Progenitor cell of endocrine pancreas (in vitro differentiated cells): ENCODE measurements at places on chromosomes 5 and 9.

DNA sequence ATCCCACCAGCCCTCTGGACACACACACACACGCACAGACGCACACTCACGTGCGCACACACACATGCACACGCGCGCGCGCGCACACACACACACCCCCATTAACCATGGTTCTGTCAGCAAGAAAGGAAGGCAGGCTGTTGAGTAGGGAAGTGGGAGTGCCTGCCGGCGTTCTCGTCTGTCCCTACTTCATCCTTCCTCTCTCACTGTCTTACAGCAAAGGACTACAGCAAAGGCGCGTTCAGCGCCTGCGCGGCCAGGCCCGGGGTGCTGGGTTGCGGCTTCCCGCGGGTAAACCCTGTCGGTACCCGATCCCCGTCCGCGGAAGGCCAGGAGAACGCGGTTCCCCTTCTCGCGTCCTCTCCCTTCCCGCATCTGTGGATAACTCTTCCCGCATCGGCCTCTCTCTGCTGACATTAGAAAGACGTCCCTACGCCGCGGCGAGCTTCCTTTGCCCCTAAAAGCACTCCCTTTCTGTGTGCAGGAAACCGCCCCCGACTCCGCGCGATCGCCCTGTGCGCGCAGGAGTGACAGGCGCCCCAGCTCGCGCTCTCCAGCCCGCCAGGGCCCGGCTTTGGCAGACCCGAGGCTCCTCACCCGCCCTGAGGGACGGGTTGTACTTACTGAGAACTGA, 219.2 kb downstream of the AGTPBP1 start:
- peak; percentile 14 for DNase-seq

- DNase-seq, result no peak
Observed at GRCh38 chr5:180555168-180555921, 36.0 kb downstream of the SCGB3A1 start.

DNA sequence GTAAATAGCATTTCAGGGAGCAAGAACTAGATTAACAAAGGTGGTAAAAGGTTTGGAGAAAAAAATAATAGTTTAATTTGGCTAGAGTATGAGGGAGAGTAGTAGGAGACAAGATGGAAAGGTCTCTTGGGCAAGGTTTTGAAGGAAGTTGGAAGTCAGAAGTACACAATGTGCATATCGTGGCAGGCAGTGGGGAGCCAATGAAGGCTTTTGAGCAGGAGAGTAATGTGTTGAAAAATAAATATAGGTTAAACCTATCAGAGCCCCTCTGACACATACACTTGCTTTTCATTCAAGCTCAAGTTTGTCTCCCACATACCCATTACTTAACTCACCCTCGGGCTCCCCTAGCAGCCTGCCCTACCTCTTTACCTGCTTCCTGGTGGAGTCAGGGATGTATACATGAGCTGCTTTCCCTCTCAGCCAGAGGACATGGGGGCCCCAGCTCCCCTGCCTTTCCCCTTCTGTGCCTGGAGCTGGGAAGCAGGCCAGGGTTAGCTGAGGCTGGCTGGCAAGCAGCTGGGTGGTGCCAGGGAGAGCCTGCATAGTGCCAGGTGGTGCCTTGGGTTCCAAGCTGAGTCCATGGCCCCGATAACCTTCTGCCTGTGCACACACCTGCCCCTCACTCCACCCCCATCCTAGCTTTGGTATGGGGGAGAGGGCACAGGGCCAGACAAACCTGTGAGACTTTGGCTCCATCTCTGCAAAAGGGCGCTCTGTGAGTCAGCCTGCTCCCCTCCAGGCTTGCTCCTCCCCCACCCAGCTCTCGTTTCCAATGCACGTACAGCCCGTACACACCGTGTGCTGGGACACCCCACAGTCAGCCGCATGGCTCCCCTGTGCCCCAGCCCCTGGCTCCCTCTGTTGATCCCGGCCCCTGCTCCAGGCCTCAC, at the start of gene CA9:
CA9 (plus strand) TSS at position 797 of the 893 bp plus-strand sequence; CDS start at position 829, 32 bp downstream.
- no peak for DNase-seq

DNA sequence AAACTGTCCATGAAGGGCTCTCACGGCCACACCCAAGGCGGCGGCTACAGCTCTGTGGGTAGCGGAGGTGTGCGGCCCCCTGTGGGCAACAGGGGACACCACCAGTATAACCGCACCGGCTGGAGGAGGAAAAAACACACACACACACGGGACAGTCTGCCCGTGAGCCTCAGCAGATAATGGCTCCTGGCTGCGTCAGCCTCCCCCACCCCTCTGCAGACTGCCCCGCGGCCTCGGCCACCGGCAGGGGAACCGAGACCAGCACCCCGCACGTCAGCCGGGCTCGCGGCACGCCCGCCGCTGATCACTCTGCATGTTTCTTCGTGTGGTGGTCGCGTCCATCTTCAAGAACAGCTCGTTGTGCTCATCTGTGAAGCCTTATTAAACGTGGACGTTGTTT, 41.5 kb downstream of the TENT4A start:
- DNase-seq, result no peak

DNA sequence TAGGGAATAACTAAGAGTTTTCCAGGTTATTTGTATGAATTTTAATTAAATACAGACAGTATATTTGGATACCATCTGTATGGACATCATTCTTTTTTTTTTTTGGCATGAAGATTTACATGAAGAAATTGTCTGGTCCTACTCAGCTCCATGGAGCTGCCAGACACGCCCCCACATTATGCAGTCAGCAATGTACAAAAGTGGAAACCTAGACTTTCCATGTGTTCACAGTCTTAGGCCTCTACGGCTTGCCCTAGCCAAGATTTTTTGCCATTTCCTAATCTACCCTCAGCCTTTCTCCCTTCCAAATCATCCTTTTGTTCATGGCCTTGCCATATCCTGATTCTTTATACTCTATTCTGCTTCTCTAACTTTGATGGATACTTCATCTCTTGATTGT, 207.1 kb downstream of the SGCD start:
- no peak for DNase-seq

DNA sequence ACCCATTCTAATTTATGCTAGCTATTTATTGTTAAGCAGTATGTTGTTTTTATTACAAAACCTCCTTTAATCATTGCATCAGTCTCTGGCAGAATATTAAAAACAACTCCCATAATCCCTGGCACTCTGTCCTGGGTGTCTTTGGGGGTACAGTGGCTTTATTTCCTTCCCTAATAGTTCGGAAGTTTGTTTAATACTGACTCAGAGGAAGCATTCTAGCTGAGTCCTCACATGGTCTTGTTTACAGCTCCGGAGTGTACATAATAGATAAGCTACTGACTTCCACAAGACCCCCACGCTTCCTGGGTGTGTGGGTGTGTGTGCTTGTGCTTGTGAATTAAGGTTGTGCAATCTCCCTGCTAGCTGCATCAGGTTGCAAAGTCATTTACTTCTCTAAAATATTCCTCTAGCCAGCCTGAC, 149.8 kb upstream of the CDKN2B start:
- DNase-seq, result no peak

DNA sequence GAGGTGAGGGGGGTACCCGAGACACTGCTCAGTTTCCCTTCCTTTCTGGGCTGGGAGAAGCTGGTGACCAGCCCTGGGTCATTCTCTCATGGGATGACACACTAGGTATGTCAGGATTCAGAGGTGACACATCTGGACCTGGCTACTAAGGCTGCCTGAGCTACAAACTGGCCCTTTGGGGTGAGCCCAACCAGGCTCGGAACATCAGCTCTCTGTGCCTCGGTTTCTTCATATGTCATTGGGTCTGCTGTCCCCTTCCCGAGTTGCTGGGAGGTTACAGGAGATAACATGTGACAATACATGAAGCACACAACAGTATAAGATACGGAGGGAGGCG, 11.8 kb downstream of the CARD19 start:
- DNase-seq, result no peak

- no peak for DNase-seq
Observed at GRCh38 chr5:143222287-143223231, 180.9 kb downstream of the NR3C1 start.

DNA sequence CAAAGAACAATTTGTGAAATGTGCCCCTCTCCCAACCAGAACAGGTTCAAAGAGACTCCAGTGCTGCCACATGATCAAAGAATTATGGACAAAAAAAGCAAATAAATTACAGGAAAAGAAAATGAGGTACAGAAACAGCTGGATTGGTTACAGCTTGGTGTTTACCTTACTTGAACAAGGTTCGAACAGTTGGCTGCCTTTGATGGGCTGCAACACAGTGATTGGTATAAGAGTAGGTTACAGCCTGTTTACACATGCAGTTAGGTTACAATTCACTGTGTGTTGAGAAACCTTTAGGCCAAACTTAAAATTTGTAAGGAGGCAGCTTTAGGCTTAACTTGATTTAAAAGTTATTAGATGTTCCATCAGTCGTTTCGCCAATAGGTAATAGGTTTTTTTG, 3.4 kb upstream of the MOCS2 start:
- DNase-seq, result no peak

- peak; percentile 47 for DNase-seq
Observed at GRCh38 chr5:180126716-180127681, 55.4 kb upstream of the RNF130 start.

GRCh38 chr9:38008168-38009034, 60.6 kb downstream of the SHB start:
- no peak for DNase-seq
